T-helper 1 cell (primary cell): ENCODE measurements at places on chromosomes 7 and 10.

DNA sequence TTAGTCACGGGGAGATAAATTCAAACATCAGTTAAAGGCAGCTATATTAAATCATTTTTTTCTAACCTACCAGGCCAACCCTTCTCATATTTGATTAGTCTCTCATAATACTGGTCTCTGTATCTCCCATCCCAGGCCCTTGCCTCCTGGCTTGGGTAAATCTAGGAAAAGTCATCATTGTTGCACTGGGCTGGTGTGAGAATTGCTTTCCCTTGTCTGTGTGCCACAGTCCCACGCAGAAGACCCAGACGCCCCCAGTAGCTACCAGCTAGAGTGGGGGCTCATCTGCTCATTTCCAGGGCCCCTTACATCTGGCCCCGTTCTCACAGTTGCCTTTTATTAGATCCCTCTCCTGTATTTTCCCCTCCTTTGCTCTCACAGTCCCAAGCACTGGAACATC is 67.6 kb upstream of the VIPR2 start:
- DNase-seq, result no peak

DNA sequence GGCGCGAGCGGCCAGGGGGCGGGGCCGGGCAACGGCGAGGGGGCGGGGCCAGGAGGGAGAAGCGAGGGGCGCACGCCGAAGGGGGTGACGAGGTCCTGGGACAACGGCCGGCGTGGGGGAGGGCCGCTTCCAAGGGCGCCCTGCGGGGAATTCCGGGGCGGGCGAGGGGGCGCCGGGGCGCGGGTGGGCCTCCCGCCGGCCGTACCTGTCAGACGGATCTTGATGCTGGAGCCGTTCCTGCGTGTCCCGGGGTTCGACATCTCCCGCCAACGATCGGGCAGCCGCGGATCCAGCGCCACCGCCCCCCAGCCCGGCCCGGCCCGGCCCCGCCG is 421 bp downstream of the SMURF1 start:
- DNase-seq, result no peak

DNA sequence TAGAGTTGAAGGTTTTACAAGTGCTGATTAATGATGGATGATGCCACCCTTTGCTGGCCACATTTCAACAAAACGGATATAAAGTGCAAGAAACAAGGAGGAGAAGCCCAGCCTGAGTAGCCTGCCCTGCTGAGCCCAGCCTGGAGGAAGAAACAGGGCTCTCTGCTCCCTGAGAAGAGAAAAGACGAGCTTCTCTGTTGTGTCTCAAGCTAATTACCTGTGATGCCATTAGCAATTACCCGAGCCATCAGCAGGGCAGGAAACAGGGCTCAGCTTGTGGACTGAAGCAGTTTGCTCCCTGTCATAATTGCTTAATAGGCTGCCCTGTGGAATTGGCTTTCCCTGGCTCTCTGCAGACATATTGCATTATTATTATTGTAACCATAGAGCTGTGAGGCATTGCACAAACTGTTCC is 709.3 kb upstream of the AUTS2 start:
- DNase-seq, result no peak

- DNase-seq, result no peak
Observed at GRCh38 chr10:71419002-71419540, 22.4 kb downstream of the CDH23 start.

- no peak for DNase-seq
Observed at GRCh38 chr10:10903620-10904019, 114.1 kb upstream of the CELF2 start.
